ENCODE measurements at places on chromosomes 4 and X.

GRCh38 chrX:139203651-139204570, 326.6 kb upstream of the F9 start:
- peak; percentile 1 for DNase-seq

- DNase-seq = no peak
Observed at GRCh38 chr4:71752383-71753042, 31.4 kb downstream of the GC start.

- no peak for DNase-seq
Observed at GRCh38 chrX:83535417-83536196, 27.5 kb downstream of the POU3F4 start.

- no peak for DNase-seq
Observed at GRCh38 chr4:146340798-146341197, 126.5 kb downstream of the REELD1 start.

GRCh38 chrX:1391707-1392375, at the start of gene SLC25A6:
TSS of gene SLC25A6 (minus strand) at chrX:1392113. CDS start at chrX:1392009, 104 bp downstream.
- peak; percentile 100 for DNase-seq

Data from activated naive CD8-positive, alpha-beta T cell treated with anti-CD3 and anti-CD28 coated beads for 36 hours (primary cell).